ENCODE measurements at places on chromosomes 3 and 15.

DNA sequence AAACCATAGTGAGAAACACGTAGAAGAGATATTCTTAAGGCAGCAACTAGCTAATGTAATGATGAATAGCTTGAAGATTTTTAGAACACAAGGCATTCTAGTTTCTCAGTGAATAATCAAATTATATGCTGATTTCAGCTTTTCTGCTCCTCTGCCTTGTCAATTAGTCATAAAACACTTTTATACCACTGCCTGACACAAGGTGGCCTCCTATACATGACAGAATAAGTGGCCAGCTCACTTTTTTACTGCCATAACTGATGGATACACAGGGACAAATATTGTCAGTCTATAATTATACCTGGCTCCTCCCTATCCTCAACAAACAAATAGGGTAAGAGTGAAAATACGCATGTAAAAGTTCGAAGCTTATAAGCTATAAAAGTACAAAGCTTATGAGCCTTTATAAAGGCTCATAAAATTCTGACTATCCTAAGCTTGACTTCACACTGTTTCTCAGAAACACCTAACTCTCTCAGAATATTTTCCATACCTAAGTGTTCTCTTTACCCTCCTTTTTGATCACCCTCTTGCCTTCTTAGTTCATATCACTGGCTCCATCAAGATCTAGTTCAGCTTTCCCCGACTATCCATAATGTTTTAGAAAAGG lies 81.6 kb downstream of the HERC1 start:
- H3K27me3 ChIP-seq: no peaks in the 10 kb centered on the region
- H3K4me3 ChIP-seq: no peak overlapping the region
- no peak overlapping the region for H3K27ac ChIP-seq
- H3K36me3 ChIP-seq: no peaks in the 10 kb centered on the region
- no peaks in the 10 kb centered on the region for H3K4me1 ChIP-seq
- no peak for DNase-seq

DNA sequence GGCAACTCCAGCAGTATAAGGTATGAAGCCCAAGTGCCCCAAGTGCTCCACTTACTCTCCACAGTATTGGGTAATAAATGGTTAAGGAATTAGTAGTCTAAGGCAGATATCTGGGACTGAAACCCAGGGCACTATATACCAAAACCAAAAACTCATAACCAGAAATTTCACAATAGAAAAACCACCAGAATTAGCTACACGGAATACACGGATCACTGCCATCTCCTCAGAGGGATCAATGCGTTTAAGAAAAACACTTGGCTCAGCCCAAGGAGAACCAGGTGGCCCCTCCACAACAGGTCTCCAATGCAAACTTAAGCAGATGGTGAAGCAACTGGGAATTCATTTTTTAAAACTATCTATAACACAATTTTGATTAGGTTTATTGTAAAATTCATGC lies 83.6 kb downstream of the FAIM start:
- H3K27me3 ChIP-seq: no peaks in the 10 kb centered on the region
- H3K27ac ChIP-seq: no peak overlapping the region
- DNase-seq: no peak
- peaks cover 6% of the 10 kb centered on the region for H3K4me1 ChIP-seq
- no peaks in the 10 kb centered on the region for H3K36me3 ChIP-seq

DNA sequence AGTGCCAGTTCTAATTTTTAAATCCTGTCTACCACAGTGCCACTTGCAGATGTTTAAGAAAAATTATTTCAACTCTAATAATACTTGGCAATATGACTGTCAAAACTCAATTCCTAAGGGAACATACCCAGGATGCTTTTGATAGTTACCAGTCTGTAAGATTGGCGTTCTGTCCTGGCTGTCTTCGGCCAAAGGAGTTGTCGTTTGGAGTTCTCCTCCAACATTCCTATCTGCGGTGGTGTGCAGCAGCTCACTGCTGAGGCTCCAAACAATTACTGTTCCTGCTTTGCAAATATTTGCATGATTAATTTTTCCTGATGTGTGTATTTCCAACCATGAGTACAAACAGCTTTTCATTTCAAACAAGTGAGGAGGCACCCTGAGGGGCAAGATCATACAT lies 330.8 kb upstream of the DPH6 start:
- H3K4me3 ChIP-seq: no peak overlapping the region
- DNase-seq: no peak
- H3K27ac ChIP-seq: no peak overlapping the region
- H3K36me3 ChIP-seq: no peaks in the 10 kb centered on the region

DNA sequence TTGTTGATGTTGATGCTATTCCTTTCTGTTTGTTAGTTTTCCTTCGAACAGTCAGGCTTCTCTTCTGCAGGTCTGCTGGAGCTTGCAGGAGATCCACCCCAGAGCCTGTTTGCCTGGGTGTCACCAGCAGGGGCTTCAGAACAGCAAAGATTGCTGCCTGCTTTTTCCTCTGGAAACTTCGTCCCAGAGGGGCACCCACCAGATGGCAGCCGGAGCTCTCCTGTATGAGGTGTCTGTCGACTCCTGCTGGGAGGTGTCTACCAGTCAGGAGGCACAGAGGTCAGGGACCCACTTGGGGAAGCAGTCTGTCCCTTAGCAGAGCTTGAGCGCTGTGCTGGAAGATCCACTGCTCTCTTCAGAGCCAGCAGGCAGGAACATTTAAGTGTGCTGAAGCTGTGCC lies 303.2 kb downstream of the ZIC1 start:
- no peak overlapping the region for H3K4me3 ChIP-seq
- no peaks in the 10 kb centered on the region for H3K4me1 ChIP-seq
- no peaks in the 10 kb centered on the region for H3K27me3 ChIP-seq
- DNase-seq: no peak

- no peaks in the 10 kb centered on the region for H3K27me3 ChIP-seq
- DNase-seq: no peak
- H3K27ac ChIP-seq: no peak overlapping the region
- H3K36me3 ChIP-seq: no peaks in the 10 kb centered on the region
These were observed 115.6 kb downstream of the PDE8A start for GRCh38 chr15:85097250-85097649.
